ENCODE measurements at places on chromosomes 2 and 18.

GRCh38 chr2:144708626-144709025 is 188.7 kb upstream of the ZEB2 start:
- no peak for DNase-seq

GRCh38 chr2:218332288-218332687 is 24.4 kb upstream of the CATIP start:
- DNase-seq, result no peak

GRCh38 chr18:77131652-77132368 is 773 bp downstream of the MBP start:
- no peak for DNase-seq

DNA sequence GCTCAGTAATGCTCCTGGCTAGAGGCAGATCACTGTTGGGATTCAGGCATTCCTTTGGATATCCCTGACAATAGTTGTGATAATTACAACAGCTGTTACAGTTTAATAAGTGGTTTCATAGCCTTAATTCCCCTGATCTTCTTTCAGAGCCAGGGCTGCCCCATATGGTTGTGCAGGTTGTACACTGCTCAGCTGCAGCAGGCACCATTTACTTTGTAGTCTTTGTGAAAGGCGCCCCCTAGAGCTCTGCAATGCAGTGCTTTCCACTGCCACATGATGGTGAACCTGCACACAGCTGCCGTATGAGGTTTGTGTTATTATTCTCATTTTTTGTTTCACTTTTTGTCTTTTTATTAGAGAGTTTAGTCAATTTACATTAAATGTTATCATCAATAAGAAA is 239.1 kb downstream of the KCNS3 start:
- DNase-seq, result no peak

DNA sequence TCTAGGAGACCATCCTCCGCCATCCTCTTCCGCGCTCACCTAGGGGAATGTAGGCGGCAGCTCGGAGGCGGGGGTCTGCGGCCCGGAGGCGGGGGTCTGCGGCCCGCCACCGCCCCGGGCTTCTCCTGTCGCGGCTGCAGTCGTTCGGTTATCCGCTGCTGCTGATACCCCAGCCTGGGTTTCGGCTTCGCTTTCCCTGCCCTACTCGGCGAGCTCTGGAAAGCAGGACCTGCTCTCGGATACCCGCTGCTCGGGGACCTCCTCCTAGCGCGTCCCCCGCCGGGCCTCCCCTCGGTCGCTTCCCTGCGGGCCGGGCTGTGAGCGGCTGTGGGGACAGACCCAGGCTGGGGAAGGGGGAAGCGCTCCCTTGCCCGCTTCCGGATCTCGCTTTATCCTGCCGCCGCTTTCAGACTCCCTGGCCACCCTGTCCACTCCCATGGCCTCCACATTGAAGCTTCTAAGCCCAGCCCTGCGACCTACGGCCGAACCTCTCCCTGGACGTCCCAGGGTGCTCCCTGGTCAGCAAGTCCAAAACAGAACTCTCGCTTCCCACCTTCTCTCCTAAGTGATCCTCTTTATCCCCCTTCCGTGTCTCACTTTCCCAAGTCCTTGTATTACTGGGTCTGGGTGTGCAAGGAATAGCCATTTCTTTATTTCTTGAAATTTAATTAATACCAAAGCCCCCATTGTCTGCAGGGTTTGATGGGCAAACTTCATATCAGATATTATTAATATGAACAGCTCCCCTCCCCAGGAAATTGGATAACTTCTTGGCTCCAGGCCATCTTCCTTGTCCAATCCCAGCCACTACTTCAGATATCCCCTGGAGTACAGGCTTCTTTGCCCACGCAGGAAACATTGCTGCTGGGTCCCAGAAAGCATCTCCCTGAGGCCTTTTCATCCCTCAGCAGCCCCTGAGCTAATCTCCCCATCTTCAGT is 769 bp downstream of the FKBP1B start:
- DNase-seq, result no peak

GRCh38 chr2:233048569-233049193 is 11.5 kb upstream of the INPP5D start:
- DNase-seq, result no peak

DNA sequence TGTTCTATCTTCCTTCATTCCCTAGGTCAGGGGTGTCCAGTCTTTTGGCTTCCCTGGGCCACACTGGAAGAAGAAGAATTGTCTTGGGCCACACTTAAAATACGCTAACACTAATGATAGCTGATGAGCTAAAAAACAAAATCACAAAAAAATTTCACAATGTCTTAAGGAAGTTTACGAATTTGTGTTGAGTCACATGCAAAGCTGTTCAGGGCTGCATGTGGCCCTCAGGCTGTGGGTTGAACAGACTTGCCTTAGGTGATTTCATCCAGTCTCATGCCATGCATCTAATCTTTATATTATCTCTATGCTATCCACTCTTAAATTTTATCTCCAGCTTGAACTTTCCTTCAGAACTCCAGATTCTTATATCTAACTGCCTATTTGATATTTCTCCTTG is 80.1 kb downstream of the CCDC85A start:
- no peak for DNase-seq

DNA sequence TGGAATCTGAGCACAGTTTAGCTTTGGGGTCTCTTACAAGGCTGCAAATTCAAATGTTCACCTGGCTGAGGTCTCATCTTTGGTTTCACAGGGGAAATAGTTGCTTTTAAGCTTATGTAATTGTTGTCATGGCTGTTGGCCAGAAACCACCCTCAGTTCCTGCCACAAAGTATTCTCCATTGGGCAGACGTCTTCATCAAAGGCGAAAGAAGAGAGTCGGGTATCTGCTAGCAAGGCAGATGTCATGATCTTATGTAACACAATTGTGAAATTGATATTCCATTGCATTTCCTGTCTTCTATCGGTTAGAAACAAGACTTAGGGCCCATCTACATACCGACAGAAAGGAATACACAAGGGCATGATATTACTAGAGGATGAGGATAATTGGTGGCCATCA is 816.2 kb downstream of the MBD2 start:
- DNase-seq, result no peak

DNA sequence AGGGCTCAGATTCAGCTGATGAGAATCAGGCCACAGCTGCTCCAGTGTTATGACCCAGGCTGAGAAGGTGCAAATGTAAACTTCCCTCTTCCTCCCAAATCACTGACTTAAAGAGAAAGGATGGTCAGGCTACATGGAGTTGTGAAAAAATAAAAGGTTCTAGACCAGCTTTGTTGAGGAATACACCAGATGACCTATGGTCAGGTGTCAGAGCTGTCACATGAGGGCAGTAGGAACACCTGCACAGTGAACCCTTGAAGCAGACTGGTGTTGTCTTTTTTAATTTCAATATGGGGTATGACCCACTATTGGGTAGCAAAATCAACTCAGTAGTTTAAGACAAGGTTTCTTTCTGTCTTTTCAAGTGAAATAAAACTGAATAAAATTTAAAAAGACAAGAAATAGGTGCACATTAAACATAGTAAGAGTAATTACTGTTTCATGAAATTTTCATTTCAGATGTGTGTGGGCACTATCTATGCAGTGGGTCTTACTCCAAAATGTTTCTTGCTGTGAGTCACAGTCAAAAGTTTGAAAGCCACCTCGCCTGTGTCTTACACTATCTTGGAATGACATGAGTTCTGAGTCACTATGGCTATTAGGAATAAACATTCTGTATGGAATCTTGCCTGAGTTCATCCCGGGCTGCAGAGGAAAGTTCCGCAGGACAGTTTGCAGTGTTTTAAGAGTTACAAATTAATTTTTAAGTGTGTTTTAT is 83.6 kb downstream of the ACVR1 start:
- DNase-seq, result no peak
